Body of pancreas (tissue), 4 donors: ENCODE measurements at places on chromosomes 1 and 21. TPM values are rescaled to one million over a fixed set of nuclear protein-coding genes. Genes with fewer than 3 reads are reported as not detected.

- DNase-seq = no peak
Observed at GRCh38 chr1:28981210-28981609, 66.8 kb downstream of the EPB41 start.

- no peak for DNase-seq
Observed at GRCh38 chr1:160860840-160861505, 1.7 kb downstream of the CD244 start.

DNA sequence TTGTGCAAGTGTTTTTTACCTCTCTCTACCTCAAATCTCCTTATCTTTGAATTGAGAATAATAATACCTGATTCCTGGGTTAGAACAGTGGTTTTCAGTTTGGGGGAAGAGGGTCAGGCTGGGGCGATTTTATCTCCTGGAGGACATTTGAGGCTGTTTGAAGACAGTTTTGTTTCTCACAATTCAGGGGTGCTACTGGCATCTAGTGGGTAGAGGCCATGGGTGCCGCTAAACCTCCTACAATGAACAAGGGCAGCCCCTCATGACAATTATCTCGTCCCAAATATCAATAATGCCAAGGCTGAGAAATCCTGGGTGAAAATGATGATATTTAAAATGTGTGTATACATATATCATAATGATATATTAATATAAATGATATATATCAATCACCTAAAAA is 139.1 kb upstream of the USH2A start:
- DNase-seq = no peak

DNA sequence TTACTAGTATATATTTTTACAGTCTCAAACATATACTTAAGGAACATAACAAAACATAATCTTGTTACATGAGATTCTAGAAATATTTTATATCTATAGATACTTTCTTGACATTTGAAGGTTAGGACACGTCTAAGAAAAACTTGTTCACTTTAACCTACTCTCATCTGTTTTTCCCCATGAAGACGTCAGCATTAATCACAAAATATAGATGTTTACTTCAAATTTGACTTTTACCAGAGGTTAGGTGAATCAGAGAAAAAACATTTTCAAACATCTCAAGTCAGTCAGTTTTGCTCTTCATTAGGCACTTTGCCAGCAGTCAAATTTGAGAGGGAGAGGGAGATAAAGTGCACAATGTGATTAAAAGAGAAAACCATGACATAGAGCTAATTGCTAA is 47.7 kb downstream of the BRINP3 start:
- DNase-seq = no peak

GRCh38 chr1:207822124-207822601 is 70.3 kb downstream of the CD46 start:
- no peak for DNase-seq

DNA sequence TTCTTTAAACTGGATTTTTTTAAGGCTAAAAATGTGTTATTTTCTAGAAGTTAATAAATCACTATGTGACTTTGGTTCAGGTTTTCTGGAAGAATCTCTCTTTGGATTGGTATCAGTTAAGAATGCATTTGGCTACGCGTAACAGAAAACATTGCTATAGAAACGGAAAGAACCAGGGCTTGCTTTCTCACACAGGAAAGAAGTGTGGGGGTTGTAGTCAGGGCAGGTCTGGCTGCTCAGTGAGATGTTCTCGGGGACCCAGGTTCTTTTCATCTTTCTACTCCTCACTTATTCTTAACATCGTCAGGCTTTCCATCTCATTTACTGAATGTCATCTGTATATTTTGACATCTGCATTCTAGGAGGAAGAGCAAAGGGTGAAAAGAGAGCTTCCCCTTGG is 191.4 kb downstream of the ZBTB18 start:
- DNase-seq = no peak

GRCh38 chr1:182292193-182292741 is 99.3 kb downstream of the GLUL start:
- DNase-seq = no peak

DNA sequence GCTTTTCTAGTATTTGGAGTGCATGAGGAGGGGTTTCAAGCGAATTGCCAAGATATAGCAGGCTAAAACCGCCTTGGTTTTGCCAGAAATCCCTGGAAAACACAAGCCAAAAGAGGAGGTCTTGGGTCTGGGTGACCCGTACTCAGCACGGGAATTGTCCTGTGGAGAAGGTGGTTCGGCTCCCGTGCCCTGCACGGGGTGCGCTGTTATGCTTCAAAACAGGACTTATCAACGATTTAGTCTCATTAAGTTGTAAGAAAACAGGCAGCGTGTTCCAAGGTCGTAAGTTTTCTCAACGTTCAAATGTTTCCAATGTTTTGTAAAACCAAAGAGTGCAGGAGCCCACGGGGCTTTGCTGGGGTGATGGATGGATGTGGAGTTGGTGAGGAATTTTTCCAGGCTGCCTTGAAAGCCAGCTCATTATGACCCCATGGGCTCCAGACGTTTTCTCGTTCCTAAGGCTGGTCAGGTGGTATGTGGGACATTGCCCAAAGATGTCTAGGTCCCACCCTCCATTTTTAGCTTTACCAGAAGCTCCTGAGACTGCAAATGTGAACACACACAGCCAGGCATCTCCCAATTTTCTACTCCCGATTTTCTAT is 75.4 kb upstream of the CLDN14 start:
- DNase-seq = no peak

GRCh38 chr1:68448365-68448764 is 1.4 kb downstream of the RPE65 start:
- DNase-seq = no peak

GRCh38 chr1:27428316-27429028 is 36.0 kb downstream of the GPR3 start:
- no peak for DNase-seq

The ZSWIM5 gene
- 4.4 TPM for total RNA-seq

The KCNT2 gene
- 0.78 TPM for total RNA-seq

The RBM15 gene
- 21.4 TPM for total RNA-seq
